ENCODE measurements at places on chromosomes 13 and 19. TPM values are rescaled to one million over a fixed set of nuclear protein-coding genes. Genes with fewer than 3 reads are reported as not detected.

DNA sequence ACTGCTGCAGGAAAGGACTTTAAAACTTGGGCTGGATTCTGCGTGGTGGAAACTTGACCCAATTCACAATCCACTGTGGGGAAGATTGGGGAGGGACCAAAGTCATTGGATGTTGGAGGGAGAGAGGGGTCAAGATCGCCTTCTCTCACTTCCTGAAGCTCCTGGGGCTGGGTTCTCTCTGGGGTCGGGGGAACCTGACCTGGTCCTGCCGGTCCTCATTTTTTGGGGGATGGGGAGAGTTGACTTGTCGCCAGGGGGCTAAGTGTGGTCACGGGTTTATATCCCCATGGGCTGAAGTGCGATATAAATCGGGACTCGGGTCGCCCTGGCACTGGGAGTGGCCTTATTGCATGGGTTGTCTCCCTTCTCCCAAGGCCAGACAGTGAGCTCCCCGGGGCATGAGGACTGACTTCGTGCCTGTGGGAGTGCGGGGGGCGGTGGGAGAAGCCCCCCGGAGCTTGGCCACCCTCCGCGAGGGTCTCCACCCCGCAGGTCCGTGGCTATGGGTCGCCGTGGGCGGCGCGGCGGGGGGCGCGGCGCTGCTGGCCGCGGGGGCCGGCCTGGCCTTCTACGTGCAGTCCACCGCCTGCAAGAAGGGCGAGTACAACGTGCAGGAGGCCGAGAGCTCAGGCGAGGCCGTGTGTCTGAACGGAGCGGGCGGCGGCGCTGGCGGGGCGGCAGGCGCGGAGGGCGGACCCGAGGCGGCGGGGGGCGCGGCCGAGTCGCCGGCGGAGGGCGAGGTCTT is 6.3 kb downstream of the ICAM5 start:
- no peak for DNase-seq

TNNT1 gene
- not detected for total RNA-seq

GRCh38 chr19:14432791-14433553 is at the start of gene PKN1:
TSS of gene PKN1 (plus strand) at chr19:14433306. CDS start at chr19:14433522, 216 bp downstream.
- peak; percentile 65 for DNase-seq

RASIP1 gene
- 60.0 TPM for total RNA-seq

MAMSTR gene
- 7.3 TPM for total RNA-seq

DNA sequence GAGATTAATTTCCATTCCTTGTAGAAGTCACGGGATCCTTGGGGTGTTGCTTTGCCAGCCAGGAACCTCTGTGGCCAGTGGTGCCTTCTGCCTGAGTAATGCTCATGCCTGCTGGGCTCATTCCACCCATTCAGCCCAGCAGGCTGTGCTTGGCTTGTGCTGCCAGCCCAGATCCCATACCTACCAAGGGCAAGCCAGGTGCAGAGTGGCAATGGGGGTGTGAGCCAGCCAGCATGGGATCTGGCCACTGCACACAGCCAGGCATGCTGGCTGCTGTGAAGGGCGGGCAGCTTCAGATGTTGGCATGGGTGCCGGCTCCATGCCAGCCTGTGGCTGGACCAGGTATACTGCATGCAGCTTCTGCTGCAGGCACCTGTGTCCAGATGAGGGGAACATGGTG is 42.5 kb downstream of the WDFY2 start:
- DNase-seq, result peak; percentile 72

DNA sequence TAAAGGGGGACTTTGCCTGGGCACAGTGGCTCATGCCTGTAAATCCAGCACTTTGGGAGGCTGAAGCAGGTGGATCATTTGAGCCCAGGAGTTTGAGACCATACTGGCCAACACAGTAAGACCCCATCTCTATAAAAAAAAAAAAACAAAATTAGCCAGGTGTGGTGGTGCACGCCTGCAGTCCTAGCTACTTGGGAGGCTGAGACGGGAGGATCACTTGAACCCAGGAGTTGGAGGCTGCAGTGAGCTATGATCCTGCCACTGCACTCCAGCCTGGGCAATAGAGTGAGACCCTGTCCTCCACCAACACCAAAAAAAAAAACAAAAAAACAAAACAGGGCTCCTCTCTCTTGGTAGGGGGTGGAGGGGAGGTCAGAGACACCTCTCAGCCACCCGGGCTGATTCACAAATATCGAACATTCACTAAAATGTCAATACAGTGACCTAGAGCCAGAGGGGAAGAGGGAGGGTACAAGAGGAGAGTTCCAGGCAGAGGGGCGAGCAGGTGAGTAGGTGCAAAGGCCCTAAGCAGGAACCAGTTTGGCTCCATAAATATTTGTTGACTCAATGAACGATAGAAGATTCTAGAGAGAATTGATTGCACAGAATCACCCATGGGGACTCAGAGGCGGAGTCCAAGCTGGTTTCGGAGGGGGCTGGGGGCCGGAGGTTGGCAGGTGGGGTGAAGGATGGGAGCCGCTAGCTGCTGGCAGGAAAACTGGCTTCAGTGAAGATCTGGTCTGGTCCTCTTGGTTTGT is 1.0 kb upstream of the CREB3L3 start:
- no peak for DNase-seq

- no peak for DNase-seq
Observed at GRCh38 chr19:53880711-53881481, 1.1 kb upstream of the PRKCG start.

TLE2 gene
- total RNA-seq, result 45.2 TPM

ABCA7 gene
- 87.3 TPM for total RNA-seq

CLDND2 gene
- total RNA-seq, result not detected

- no peak for DNase-seq
Observed at GRCh38 chr13:107851670-107852069, 363.7 kb downstream of the LIG4 start.

DNA sequence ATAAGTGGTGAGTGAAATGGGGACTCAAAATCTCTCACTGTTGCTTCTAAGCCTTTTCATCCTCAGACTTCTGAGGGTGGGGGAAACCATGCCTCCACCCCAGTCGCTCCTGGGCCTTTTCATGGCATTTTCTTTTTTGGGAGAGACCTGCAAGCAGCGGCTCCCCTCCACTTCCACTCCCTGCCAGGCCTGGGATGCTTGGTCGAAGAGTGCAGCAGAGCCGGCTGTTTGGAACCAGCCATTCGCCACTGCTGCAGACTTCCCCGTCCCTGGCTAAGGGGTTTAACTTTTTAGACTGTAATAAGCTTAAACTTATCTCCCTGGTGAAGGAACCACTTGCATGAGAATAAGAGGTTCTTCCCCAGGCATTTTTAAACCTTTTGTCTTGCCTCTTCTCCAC is 617.2 kb downstream of the PCDH9 start:
- DNase-seq, result no peak

GRCh38 chr19:13707915-13708314 is 56.4 kb upstream of the MRI1 start:
- no peak for DNase-seq

MBD3L2 gene
- not detected for total RNA-seq

GRCh38 chr13:44759384-44760360 is 183.5 kb upstream of the TSC22D1 start:
- DNase-seq, result peak; percentile 88

GRCh38 chr19:34254698-34255432 is 511 bp downstream of the GARRE1 start:
- DNase-seq, result peak; percentile 37

DNA sequence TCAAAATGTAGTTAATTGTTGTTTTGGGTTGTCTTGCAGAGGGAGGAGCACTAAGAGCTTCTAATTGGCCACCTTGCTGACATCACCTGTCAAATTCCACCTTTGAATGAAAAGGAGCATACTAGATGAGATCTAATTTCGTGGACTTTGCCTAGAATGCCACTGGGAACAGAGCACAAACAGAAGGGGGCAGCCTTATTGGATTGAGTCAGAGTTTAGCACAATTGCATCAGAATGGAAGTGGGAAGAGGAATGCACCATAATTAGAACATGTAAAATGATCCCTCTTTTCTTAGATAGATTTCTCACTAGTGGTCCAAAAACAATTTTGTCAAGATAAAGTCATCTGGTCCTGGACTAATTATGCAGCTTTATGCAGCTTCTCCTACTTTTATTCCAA is 1552.2 kb downstream of the PCDH9 start:
- no peak for DNase-seq

DNA sequence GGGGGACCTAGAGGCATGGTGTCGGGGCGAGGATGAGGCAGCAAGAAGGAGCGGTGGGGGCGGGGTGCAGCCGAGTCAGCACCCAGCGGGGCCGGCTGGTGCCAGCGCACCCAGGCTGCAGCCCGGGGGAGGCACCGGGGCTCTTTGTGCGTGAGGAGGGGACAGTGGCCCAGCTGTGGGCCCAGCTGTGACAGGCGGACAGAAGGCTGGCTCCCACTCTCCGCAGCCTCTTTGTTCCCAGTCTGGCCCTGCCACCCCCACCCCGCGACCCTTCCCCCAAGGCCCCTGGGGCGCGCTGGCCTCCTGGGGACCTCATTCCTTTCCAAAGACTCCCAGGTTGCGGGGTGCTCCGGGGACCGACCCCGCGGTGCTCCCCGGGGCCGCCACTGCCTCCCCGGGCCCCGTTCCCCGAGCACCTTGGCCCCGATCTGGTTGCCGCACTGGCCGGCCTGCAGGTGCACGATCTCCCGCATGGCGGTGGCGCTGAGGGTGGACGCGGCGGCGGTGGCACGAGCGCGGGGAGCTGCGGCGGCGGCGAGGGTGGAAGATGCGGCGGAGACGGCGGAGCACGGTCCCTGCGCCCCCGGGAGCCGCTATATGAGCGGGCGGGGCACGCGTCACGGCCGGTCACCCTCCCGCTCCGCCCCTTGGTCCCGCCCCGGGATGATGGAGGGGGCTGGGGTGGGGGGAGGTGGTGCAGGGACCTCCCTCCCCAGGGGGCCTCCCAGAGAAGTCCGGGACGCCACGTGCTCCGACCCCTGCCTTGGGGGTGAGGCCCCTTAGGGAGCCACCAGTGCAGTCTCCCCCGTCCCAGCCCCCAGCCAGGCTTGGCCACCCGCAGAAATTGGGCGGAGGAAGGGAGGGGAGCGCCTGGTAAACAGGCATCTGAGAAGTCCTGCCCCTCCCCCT is at the start of gene TUBB4A:
TUBB4A (minus strand) TSS at position 570 of the 909 bp plus-strand sequence; CDS start at position 473, 97 bp downstream.
- DNase-seq, result peak; percentile 31

PLIN5 gene
- 132 TPM for total RNA-seq

- no peak for DNase-seq
Observed at GRCh38 chr13:82766732-82767321, 1115.4 kb downstream of the SLITRK1 start.

MBOAT7 gene
- 40.5 TPM for total RNA-seq

- peak; percentile 52 for DNase-seq
Observed at GRCh38 chr13:41017159-41017558, 2.0 kb downstream of the ELF1 start.

DNA sequence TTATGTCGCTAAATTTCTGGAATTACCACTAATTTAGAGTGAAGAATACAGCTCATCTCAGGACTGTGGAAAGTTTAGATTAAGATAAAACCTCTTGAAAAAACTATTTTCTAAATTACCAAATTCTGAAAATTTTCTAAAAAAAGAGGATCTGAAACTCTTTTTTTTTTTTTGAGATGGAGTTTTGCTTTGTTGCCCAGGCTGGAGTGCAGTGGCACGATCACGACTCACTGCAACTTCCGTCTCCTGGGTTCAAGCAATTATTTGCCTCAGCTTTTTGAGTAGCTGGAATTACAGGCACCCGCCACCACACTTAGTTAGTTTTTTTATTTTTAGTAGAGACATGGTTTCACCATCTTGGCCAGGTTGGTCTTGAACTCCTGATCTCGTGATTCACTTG is 16.6 kb upstream of the ZNF253 start:
- DNase-seq, result no peak

DNA sequence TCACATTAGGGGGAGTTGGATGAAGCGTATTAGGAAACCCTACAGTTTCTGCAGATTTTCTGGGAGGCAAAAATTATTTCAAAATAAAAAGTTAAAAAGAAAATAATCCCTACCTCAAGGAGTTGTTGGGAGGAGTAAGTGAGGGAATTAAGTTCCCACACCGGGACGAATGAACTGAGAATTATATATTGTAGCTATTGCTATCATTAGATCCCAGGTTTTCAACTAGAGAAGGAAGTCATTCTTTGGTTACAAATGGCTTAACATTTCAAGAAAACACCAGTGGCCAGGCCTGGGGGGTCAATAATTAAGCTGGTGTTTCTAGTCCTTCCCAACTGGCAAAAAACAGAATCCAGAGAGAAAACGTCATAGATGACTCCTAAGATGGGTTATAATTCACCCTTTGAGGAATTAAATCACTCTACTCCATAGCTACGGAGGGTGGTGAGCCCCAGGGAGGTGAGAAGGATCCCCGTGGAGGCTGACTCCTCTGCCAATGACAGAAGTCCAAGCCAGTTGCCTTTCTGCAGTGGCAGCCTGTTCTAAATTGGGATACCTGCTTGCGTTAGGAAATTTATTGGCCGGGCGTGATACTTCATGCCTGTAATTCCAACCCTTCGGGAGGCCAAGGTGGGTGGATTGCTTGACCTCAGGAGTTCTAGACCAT is 1.2 kb upstream of the MYDGF start:
- no peak for DNase-seq

GRCh38 chr13:25069911-25070310 is 26.0 kb upstream of the PABPC3 start:
- DNase-seq, result no peak

DNA sequence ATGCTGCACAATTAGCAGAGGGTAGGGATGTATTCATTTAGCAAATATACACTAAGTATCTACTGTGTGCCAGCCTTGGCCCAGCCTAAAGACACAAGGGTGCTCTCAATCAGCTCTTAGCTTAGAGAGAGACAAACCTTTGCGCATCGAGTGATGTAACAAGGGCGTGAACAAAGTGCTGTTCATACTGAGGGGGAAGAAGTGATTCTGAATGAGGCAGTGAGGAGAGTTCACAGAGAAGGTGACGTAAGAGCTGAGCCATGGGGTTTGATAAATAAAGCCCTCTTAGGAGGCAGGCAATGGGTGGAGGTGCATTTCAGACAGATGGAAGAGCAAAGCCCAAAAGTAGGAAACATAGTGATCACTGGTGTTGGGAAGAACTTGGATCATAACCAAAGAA is 68.5 kb downstream of the FLT1 start:
- no peak for DNase-seq

DNA sequence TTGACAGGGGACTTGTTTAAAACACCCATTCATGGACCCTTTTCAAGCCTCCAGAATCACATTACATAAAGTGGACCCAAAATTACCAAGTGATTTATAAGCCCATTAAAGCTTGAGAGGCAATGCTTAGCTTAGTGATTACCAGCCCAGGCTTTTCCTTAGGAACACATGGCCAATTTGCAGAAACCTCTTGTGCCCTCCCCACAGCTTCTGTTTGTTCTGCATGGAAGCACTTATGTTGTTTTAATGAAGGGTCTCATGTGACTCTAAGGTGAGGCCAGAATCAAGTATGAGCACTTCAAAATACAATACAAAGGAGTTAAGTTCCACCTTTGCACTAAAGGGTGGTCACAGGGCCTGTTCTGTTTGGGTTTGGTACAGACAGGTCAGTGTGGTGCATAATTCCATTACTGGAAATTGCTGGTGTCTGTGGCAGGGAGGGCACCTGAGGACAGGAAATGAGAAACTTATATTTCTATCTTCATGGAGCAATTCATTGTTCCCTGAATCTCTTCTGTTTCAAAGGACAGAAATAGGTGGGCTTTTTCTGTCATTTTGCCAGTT is 15.3 kb downstream of the ZNF486 start:
- DNase-seq, result no peak

Measured in body of pancreas (tissue), 4 donors.